Caki2 (cell line): ENCODE measurements at places on chromosomes 5 and 9. TPM values are rescaled to one million over a fixed set of nuclear protein-coding genes. Genes with fewer than 3 reads are reported as not detected.

GRCh38 chr9:123686131-123686828 lies 243.6 kb downstream of the DENND1A start:
- DNase-seq, result no peak

CBY3 gene
- not detected in 2 replicates for total RNA-seq

CYLC2 gene
- total RNA-seq, result not detected in 2 replicates

DNA sequence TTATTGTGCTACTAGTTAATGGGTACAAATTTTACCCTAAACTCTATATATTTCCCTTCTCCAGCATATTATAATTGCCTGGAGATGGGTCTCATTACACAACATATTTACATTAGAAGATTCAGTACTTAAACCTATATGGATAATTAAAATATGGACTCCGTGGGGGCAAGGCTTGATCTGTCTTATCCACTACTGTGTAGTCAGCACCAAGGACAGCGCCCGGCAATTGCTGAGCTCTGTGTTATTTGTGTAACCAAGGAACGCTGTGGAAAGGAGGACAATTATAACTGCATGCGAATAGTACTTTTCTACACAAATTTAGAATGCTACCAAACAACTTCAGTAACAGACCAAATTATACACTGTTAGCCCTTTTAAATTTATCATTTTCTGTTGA lies 77.7 kb downstream of the DNAH5 start:
- peak; percentile 35 for DNase-seq

DNA sequence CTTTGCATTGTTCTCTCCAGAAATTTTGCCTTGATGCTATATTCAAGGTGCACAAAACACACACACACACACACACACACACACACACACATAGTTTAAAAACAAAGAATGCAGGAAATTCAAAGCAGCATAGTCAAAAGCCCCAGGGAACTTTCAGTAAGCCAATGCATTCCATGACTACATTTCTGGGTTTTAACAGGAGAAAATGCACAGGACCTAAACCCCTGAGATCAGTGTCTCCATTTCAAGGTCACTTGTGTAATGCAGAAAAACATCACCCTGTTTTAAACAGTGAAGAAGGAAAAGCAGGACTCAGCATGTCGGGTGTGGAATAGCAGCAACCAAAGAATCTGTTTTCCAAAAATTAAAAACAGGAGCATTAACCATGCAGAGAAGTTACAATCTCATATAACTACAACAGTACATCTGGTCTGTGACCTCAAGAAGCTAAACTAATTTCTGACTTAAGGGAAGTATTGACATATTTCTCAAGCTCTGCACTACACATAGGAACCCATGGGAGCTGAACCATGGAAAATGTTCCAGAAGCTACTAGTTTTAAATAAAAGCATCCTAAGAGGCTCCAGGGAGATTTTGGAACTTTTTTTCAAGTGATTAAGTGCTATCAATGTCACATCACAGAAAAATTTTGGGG lies 296.7 kb downstream of the HINT1 start:
- no peak for DNase-seq

DNA sequence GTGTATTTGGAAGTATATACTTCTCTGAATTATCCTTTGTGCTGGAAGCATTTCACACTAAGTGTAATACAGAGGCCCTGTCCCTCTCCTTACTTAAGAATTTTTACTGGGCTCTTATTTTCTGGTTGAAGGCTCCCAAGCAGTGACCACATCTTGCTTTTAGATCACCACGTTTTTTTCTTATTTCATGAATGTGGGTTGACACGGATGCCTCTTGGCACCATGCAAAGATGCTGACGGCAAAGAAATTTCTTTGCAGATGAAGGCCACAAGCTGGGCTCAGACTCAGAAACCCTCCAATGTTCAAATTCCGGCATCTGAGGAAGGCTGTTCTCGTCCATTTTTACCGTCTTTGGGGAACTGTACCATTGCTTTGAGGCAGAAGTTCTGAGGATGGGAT lies 168.5 kb downstream of the HMHB1 start:
- DNase-seq, result no peak

- no peak for DNase-seq
Measured at GRCh38 chr5:35881758-35882157, 25.1 kb downstream of the IL7R start.

DNA sequence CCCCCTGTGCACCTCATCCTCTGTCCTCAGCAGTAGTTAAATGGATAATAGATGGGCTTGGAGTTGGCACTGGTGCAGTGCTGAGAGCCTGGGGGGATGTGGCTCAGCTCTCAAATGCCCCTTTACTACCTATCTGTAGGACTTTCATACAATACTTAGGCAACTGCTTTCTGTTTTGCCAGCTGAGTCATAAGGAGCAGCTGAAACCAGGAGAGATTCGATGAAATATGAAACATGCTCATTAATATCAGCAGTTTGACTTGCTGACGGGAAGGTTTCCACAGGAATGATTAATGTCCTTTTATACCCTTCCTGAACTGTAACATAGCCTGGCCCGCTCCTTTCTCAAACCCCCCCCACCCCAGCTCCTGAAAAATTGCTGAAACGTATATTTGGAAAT lies 142.6 kb downstream of the SAXO1 start:
- no peak for DNase-seq

GRCh38 chr9:4718911-4719310 lies 22.1 kb downstream of the AK3 start:
- DNase-seq, result no peak

DNA sequence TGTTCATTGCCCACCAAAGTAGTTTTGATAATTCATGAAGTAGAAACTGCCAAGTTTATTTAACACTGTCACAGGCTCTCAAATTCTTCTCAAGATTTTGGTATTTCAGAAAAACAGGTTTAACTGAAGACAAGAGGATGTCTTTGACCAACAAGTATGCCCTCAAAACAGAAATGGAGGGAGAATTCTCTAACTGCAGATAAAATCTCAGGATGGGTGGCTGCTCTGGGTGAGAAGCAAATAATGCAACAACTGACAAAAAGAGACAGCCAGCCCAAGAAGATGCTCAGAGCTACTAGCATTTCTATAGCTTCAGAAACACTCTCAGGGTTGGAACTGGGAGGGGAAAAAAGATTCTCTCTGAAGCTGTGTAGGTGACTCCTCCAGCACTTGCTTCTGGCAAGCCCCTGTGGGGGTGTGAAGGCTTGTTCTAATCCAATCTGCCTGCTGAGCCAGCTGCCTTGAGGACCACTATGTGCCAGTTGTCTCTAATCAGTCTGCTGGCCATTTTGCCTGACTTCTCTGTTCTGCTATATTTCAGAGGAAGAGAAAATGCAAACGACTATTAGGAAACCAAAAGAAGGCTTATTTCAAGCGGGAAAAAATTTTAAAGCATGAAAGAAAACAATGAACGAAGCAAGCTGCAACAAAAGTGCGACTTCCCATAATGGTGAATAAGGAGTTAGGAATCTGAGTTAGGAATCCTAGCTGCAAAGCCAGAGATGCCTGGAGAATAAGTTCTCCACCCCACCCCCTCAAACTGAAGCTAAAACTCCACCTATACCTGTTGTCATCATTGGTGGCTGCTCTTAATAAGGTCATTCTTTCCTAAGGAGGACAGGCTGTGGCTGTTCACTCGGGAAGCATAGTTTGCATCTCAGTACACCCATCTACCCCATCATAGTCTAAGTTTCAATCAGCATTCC lies 147.5 kb downstream of the GNAQ start:
- DNase-seq, result no peak

DNA sequence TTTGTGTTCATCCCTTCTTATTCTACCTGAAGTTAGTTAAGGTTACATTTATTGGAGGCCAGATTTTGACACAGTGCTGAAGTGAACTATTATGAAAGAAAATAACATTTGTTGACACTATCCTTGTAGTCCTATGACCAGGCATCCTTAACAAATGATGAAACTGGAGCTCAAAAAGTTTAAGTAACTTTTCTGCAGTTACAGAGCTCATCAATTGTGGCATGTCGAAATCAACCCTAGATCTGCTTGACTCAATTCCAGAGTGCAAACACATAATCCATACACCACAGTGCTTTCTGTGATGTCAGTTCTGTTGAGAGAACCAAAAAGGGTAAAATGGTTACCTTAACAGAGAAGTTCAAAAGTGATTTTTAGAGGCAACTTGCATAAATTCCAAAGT lies 28.6 kb downstream of the KCNN2 start:
- no peak for DNase-seq

NEUROG1 gene
- not detected in 2 replicates for total RNA-seq

DNA sequence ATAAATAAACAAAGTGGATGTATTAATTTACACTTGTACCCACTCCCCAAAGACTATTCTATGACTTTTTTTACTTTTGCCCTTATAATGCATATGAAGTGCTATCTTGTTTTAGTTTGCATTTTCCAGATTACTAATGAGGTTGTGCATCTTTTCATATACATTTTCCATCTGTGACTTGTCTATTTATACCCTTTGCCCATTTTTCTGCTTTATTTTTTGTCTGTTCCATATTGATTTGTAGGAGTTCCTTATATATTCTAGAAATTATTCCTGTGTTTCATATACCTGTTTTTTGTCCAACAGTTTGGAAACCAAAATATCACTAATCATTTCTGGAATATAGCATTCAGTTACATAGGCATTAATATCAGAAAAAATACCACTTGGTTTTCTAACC lies 54.0 kb upstream of the SLC30A5 start:
- DNase-seq, result no peak

- DNase-seq, result no peak
Measured at GRCh38 chr9:6880626-6881025, 122.9 kb downstream of the KDM4C start.

EGR1 gene
- 0.75 and 1.0 TPM in 2 replicates for total RNA-seq

DNA sequence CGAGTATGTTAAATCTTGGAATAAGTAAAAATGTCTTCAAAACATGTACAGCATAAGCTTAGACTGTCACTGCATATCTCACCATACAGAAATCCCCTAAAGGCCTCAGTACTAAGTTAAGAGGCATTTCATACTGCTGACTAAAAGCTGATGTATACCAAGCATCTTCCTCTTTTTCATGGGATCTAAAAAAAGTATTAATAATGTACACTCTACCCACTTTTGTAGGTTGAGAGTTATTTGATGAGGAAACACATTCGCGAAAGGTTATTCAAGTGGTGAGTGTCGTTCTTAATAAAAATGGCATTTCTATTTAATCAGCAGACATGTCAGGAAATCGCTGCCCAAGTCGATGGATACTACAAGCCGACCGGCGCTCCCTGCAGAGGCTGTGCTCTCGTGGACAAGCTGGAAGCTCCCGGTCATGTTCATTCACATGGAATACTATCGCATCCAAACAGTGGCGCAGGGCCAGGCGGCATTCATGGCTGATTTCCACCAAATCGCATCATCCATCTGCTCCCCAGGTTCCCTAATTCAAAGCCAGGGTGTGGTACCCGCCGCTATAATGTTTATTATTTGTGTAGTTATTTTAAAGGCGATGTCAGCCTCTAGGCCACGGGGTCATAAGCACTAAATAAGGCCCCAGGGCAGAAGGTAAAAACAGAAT lies 724 bp downstream of the SGTB start:
- no peak for DNase-seq

TSSK1B gene
- total RNA-seq, result not detected in 2 replicates

RECK gene
- total RNA-seq, result 5.4 and 7.8 TPM in 2 replicates

SPATA31C1 gene
- total RNA-seq, result not detected in 2 replicates

GRCh38 chr5:109345699-109346098 lies 64.1 kb downstream of the PJA2 start:
- DNase-seq, result no peak

- no peak for DNase-seq
Measured at GRCh38 chr5:141743866-141744272, 61.8 kb upstream of the ARAP3 start.

DNA sequence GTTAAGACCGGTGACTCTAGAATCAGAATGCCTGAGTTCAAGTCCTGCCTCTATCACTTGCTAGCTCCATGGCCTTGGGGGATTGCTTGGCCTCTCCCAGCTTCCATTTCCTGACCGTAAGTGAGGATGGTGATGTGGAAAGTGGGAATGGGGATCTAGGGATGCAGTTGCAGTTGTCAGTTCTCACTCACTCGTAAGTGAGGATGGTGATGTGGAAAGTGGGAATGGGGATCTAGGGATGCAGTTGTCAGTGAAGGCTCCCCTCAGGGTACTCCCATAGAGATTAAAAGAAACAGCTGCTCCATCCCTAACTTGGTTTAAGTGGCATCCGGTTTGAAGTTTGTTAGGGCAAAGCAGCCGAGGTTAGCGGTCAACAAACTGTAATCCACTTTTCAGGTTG lies 3.0 kb upstream of the IL9 start:
- DNase-seq, result no peak

NUDT12 gene
- total RNA-seq, result 6.6 and 11.1 TPM in 2 replicates
